LHCN-M2 (cell line): ENCODE measurements at places on chromosomes 12 and 14.

- no peak for DNase-seq
These were observed 19.1 kb downstream of the ANG start for GRCh38 chr14:20707622-20708021.

DNA sequence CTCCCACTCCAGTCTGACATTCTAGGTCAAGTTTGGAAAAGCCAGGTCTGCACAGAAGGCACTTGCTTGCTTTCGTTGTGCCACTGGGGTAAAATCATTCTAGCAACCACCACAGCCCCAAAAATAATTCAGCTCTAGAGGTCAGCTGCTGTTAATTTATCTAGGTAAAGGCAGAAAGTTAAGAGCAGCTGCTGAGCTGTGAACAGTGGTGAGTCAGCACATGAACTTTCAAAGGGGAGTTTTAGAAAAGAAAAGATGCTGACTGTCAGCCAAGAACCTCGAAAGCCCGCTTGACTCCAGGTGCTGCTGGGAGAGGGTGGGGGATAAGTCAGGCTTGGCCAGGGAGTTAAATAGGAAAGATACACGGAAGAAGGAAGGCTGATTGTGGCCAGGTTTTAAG is 12.7 kb downstream of the CCDC197 start:
- DNase-seq: peak; percentile 71

- DNase-seq: no peak
These were observed 10.3 kb downstream of the OR10P1 start for GRCh38 chr12:55647027-55647426.

GRCh38 chr12:94152292-94153078 is 4.1 kb downstream of the PLXNC1 start:
- no peak for DNase-seq

- DNase-seq: no peak
These were observed 535.4 kb downstream of the RPS29 start for GRCh38 chr14:49050822-49051221.

DNA sequence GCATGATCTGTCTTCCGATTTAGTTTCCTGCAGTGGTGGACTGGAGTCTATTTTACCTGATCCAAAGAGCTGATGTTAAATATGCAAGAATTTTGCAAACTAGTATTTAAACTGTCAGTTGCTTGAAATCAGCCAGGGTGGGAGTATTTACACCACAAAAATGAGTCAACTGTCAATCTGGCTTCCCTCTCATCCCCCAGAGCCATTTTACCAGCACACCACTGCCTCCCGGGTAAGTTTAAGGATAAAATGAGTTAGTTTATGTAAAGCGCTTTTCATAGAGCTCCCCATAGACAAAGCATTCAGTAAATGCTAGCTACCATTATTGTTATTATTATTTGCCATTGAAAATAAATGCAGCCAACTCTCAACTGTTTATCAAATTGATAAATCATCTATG is 106.3 kb upstream of the FRMD6 start:
- peak; percentile 59 for DNase-seq

GRCh38 chr12:120209851-120210250 is 8.9 kb upstream of the RPLP0 start:
- no peak for DNase-seq
